ENCODE measurements at places on chromosomes 3 and 15. TPM values are rescaled to one million over a fixed set of nuclear protein-coding genes. Genes with fewer than 3 reads are reported as not detected.

DNA sequence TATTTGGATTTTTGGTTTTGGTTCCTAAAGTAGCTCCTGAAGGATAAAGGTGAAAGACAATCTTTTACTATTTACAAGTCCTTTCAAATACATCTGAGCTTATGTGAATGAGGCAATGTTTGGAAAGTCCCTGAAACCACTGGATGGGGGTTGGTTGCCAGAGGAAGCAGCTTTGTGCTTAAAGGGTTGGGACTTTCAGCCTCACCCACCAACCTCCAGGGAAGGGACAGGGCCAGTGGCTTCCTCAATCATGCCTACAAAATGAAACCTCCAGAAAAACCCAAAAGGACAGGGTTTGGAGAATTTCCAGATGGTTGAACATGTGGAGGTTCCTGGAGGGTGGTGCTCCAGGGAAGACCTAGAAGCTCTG lies 20.9 kb upstream of the ABHD17C start:
- no peak for DNase-seq

DNA sequence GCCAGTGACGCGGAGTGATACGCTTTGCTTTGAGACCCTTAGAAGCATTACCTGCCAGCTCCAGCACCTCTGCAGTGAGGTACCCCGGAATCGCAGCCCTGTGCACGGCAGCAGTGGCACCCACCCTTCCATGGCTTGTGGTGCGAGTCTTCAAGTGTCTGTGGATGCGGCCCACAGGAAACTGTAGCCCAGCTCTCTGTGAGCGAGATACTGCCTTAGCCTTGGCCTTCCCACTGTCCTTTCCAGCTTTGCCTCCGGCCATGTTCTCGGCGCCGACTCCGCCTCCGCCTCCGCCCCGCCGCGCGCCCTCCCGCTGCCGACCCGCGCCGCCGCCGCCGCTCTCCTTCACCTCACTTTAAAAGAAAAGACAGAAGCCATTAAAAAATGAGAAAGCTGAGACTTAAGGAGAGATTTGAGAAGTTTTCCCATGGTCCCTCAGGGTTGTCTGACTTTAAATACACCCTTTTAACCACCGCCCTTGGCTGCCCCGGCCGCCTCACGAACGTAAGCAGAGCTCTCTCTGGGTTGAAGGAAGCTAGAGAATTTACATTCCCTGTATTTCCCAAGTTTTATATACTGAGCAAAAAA lies 78.5 kb upstream of the FAM174B start:
- DNase-seq, result peak; percentile 95

GRCh38 chr3:54171951-54172350 lies 49.6 kb downstream of the CACNA2D3 start:
- no peak for DNase-seq

- no peak for DNase-seq
These were observed 322.6 kb upstream of the NECTIN3 start for GRCh38 chr3:110749006-110749405.

The PP2D1 gene
- not detected for total RNA-seq

Data from spinal cord (tissue), 10 donors.